ENCODE measurements at places on chromosomes 11 and 22.

DNA sequence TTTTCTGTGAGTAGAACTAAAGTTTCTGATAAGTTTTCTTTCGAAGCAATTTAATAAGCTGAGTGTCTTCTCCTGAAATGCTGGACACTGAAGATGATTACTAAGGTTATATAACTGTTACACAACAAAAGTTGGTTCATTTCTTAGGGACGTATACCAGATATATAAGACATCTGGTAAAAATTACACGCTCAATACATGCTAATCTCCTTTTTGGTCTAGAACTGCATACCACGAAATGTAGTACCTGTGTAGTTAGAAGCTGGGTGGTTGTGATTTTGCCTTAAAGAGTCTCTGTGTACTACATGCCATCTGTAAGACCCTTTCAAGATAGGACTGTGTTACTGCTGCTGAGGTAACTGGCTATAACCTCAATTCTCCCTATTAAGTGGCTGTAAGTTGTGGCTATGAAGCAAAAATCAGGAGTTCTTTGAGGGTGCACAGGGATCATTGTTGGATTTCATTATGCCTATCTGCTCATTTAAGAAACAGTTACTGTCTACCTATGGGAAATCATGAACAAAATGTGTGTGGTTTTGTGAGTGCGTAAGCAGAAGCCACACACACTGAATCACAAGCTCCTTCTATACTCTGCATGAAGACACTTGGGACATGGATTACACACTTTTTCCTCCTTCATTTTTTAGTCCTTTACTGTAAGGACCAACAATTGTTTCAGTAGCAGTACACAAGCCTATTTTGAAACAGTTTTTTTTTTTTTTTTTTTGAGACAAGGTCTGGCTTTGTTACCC lies 195.9 kb downstream of the SWAP70 start:
- no peak for DNase-seq

- no peak for DNase-seq
Measured at GRCh38 chr11:36214976-36215692, 74.1 kb downstream of the COMMD9 start.

DNA sequence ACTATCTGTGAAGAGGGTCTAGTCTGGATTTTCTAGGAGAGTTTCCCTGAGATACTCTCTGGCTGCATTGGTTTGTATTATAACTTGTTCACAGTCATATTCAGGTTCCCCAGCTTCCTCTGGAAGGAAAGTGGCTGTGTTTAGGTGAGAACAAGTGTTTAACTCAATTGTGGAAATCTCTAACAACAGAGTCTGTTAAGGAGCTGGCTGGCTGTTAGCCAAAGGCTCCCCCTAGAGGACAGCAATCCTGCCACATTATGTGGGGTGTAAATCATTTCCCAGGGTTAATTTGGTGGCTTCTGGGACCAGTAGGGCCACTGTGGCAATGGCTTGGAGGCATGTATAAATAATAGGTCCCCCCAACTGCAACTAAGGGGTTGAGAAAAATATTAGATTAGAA lies 18.4 kb downstream of the MS4A6E start:
- DNase-seq: no peak

- no peak for DNase-seq
Measured at GRCh38 chr11:133230431-133230830, 301.9 kb downstream of the OPCML start.

DNA sequence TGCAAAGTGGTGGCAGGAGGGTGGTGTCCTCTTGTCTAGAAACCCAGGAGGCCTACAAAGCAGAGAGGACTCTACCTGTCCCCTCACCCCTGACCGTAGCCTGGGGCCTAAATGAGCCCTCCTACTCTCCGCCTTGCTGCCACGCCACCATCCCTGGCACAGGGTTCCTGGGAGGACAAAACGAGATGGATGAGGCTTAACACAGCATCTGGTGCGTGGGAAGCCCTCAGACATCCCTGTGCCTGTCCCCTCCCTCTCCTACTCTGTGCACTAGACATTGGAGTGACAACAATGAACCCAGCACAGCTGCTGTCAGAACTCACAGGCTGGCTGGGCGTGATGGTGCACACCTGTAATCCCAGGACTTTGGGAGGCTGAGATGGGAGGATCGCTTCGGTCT lies 36.4 kb upstream of the DKK3 start:
- no peak for DNase-seq

- DNase-seq: no peak
Measured at GRCh38 chr22:24236656-24237055, 8.2 kb downstream of the GGT5 start.

- no peak for DNase-seq
Measured at GRCh38 chr11:57320719-57321387, 3.9 kb downstream of the TNKS1BP1 start.

GRCh38 chr11:92969634-92970347 lies at the start of gene MTNR1B:
MTNR1B (plus strand) TSS chr11:92969651; CDS start chr11:92969726, 75 bp downstream.
- no peak for DNase-seq

DNA sequence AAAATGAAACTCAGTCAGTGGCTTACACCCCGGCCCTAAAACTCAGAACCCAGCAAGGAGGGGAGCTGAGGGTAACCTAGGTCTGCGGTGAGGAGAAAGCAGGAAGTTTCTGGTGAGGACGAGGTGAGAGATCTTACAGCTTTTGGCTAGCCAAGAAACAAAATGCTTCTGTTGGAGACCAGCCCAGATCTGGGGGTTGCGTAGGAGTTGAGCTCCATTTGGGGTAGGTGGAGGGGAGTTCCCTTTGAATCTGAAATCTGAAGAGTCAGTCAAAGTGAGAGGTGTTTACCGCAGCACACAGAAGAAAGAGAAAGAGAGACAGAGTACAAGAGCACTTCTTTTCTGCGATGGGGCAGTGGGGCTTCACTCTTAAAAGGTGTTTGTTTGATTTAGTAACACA lies 29.6 kb downstream of the EHF start:
- peak; percentile 22 for DNase-seq

GRCh38 chr11:70473186-70473872 lies 75.0 kb downstream of the CTTN start:
- DNase-seq: no peak

- DNase-seq: no peak
Measured at GRCh38 chr11:120060512-120060911, 77.4 kb downstream of the TRIM29 start.

DNA sequence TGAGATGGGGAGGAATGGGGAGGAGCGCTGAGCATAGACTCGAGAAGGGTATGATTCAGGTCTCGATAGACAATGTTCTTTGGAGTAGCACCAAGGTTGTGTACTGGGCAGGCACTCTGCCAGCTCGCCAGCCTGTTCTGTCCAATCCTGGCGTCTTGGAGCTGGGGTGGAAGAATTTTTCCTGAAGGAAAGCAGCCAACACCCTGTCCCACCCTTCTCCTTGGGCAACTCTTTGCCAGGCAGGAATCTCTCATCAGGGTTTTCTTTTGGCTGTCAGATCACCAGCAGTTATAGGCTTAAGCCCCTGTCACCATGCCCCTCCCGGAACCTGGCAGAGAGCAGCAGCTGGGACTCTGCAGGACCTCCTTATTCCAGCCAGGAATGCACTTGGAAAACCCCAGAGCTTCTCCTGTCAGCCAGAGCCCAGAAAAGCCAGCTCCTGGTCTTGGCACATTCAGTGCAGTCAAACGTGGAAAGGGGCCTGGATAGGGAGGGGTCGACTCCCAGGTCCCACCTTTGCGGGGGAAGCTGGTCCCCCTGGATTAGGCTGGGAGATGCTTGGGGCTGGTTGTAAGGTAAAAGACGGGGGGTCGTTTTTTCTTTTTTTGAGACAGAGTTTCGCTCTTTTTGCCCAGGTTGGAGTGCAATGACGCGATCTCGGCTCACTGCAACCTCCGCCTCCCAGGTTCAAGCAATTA lies 14.4 kb upstream of the SPTBN2 start:
- no peak for DNase-seq

Measured in activated T-cell treated with anti-CD3 and anti-CD28 coated beads for 1 hour (primary cell).